CD4-positive, alpha-beta T cell treated with Interleukin-17A for 1 hour (primary cell): ENCODE measurements at places on chromosomes 6 and 20.

GRCh38 chr6:10518557-10519407 lies 2.4 kb upstream of the GCNT2 start:
- no peak for DNase-seq

DNA sequence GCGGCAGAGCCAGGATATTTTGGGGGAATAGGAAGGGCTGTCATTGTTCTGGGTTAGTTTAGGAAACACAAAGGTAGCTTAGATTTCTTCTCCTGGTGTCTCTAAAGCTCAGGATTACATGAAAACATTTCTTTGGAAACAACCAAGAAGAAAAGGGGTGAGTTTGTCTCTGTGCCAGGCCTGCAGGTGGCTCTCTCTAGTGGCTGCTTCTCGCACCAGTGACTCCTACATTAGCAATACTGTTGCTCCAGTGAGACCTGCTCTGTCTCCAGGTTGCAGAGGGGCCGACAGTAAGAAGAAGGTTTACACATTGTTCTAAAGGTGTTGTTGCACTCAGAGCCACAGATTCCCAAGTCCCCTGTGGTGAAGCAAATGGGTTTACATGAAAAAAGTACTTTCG lies 104.6 kb upstream of the GLP1R start:
- DNase-seq, result no peak

GRCh38 chr6:87756858-87757257 lies 54.8 kb upstream of the AKIRIN2 start:
- DNase-seq, result peak; percentile 50

DNA sequence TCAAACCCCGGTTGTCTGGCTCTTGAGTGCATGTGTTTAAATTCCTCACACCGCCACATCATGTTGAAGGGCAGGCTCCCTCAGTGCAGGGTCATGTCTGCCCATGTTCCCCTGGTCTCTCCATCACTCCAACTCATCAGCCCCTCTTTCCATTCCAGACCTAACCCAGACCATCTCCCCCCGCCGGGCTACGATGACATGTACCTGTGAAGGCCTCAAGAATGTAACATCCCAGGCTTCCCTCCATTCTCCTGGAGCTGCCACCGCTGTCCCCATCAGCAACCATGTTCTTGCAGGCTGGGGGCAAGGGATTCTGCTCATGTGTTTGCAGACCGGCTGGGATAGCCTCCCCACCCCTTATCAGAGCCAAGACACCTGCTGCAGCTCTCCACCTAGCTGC lies 19.9 kb downstream of the TMEM74B start:
- DNase-seq, result no peak

DNA sequence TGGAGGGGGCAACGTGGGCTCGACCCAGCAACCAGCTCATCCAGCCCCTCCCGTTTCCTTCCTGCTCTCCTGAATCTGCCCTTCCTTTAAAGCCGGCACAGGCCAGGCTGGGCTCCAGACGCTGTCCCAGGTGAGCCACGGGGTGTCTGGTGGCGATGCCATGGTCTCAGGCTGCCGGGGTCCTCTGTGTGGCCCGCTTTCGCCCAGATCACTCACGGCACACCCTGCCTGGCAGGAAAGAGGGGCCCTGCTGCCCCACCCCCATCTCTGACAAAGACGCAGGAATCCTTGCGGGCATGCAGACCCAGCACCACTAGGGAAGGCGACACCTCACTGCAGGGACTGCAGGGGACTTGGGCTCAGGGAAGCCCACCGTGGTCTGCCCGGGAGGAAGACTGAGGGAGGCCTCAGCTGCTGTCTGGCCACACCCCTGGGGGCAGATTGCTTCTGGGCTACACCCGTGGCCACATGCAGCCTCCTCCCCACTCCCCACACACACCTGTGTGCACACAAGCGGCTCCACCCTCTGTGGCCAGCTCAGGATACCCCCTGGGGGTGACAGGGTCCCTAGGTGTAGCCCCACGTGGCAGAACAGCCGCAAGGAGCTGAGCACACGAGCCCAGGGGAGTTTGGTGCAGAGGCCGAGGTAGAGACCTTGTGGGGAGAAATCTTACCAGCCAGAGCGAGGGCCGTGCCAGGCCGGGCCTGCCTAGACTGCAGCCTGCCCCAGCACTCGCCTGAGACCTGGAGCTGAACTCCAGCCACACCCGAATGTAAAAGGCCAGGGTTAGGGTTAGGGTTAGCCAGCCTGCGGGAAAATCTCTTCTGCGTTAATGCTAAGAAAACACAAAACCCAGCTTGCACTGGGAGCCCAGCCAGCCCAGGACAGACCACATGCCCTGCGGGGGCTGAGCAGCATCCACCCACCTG lies 104.6 kb downstream of the DLL1 start:
- DNase-seq, result no peak

DNA sequence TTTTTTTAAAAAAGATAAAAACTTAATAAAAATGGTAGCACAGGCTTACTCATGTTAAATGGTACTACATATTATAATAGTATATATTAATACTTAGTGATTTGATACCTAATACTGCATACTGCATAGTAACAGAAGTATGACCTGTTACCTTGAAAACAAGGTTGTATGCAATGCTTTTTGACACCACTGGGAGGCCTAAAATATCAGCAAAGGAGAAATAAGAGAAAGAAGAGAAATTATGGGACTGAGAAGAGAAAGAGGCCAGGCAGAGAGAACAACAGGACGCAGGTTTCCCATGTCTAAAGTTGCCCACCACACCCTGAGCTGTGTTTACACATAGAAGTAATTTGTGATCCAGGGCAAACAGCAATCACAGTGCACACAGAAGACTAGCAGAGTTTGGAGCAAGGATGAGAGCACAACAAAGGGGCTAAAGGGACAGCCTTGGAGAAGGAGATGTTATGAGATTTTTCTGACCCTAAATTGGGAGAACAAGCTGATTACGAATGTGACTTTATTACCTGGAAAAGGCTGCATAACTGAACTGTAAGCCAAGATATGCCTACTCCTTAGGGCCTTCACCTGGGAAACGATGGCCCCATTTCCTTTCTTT lies 73.2 kb downstream of the ROS1 start:
- no peak for DNase-seq

GRCh38 chr6:42148058-42148457 lies 5.6 kb upstream of the C6orf132 start:
- no peak for DNase-seq

GRCh38 chr20:5757949-5758348 lies 7.7 kb downstream of the SHLD1 start:
- no peak for DNase-seq

DNA sequence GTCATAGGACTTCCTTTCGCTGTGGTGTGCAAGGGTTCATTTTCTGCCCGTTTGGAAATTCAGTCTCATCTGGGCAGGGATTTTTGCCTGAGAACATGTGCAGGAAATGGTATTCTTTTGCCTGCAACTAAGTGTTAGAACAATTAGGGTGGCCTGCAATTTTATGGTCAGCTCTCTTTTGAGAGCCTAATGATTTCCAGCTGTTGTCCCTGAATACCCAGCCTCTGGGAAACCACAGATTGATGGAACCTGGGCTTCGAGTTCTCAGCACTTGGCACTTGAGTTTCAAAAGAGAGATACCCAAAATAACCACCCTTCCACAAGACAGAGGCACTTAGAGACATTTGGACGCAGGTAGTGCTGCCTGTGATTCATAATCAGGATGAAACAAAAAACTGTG lies 217.2 kb upstream of the FOXA2 start:
- no peak for DNase-seq

- DNase-seq, result no peak
Observed at GRCh38 chr20:20331156-20331555, 36.7 kb upstream of the INSM1 start.

GRCh38 chr6:138503881-138504680 lies 4.8 kb upstream of the NHSL1 start:
- DNase-seq, result no peak

GRCh38 chr6:78192057-78192456 lies 539.2 kb downstream of the MEI4 start:
- no peak for DNase-seq

GRCh38 chr20:32651537-32651936 lies 22.2 kb downstream of the C20orf203 start:
- no peak for DNase-seq

- DNase-seq, result no peak
Observed at GRCh38 chr20:13452470-13453124, 186.1 kb downstream of the TASP1 start.

DNA sequence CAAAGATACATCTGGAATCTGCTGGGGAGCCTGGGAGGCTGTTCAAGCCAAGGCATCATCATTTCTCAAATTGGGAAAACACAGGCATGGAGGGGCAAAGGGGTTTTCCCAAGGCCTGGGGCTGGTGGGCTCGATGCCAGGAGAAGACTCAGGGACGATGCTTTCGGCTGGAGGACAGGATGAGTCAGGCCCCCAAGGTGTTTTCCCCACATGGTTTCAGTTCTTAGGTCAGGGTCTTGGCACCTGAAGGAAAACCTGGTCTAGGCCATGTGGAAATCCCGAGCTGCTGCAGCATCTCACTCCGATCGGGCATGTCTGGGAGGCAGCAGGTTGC lies 348.1 kb downstream of the CDC5L start:
- DNase-seq, result no peak
